Left ventricle myocardium inferior (tissue), 1 donor: ENCODE measurements at places on chromosomes 2 and 18. TPM values are rescaled to one million over a fixed set of nuclear protein-coding genes. Genes with fewer than 3 reads are reported as not detected.

- H3K27ac ChIP-seq: peak overlapping the region; percentile 51
- no peaks in the 10 kb centered on the region for H3K27me3 ChIP-seq
- no peak for DNase-seq
- H3K4me3 ChIP-seq: no peak overlapping the region
- H3K36me3 ChIP-seq: no peaks in the 10 kb centered on the region
- H3K4me1 ChIP-seq: peaks cover 28% of the 10 kb centered on the region
Observed at GRCh38 chr2:45469314-45470099, 141.6 kb downstream of the SRBD1 start.

DNA sequence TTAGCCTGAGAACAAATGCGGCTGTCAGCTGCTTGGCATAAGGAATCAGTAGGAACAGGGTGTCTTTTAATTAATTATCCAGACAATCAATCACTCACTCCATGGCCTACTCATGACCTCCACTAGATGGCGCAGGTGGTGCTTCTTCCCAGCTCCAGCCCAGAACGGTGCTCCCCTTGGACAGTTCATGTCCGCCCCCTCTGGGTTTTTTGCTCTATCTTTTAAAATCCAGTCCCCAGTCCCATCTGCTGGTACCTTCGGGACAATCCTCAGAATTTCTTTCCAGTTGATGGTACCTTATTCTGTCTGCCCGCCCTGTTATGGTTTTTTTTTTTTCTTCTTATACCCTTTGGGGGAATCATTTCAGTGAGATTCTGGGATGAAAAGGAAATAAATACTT lies 99.8 kb downstream of the CACNB4 start:
- DNase-seq: peak; percentile 28
- no peak overlapping the region for H3K4me3 ChIP-seq
- no peaks in the 10 kb centered on the region for H3K4me1 ChIP-seq
- H3K36me3 ChIP-seq: no peaks in the 10 kb centered on the region

- H3K4me3 ChIP-seq: no peak overlapping the region
- no peaks in the 10 kb centered on the region for H3K27me3 ChIP-seq
- H3K27ac ChIP-seq: peak overlapping the region; percentile 7
- H3K4me1 ChIP-seq: peaks cover 66% of the 10 kb centered on the region
- H3K36me3 ChIP-seq: no peaks in the 10 kb centered on the region
Observed at GRCh38 chr18:35616664-35617423, 35.3 kb downstream of the GALNT1 start.

DNA sequence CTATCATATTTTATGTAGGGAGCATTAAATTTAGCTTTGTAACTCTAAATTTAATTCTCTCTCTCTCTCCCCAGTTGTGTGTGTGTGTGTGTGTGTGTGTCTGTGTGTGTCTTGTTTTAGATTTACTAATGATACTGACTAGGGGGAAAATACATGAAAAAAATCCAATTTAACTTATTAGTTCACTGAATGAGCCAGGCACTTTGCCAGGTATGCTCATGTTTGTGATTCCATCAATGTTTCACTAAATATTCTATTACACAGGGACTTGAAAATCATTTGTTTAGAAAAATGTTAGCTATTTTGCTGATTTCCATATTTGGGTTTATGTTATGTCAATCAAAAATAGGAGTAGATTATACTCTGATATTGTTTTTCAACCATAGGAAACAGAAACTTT lies 203.7 kb upstream of the ZNF804A start:
- H3K4me1 ChIP-seq: no peaks in the 10 kb centered on the region
- no peak for DNase-seq
- no peaks in the 10 kb centered on the region for H3K36me3 ChIP-seq
- H3K27me3 ChIP-seq: no peaks in the 10 kb centered on the region
- no peak overlapping the region for H3K4me3 ChIP-seq

DNA sequence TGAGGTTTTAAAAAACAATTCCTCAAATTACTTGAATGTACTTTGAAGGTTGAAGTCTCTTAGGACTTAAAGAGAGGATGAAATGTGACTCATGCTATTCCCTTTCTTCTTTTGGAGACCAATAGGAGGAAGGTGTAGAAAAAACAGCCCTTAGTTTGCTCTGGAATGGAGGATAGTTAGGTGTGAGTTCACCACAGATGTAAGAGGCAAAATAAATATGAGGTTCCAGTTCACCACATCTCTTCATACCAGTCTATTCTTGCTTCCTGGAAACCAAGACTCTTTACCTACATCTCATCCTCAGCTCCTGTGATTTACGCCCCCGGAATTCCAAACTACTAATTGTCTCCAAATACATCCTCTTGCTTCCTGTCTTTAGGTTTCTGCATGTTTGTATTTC lies 77.5 kb upstream of the TTC21B start:
- H3K27me3 ChIP-seq: no peaks in the 10 kb centered on the region
- H3K4me3 ChIP-seq: no peak overlapping the region
- H3K27ac ChIP-seq: no peak overlapping the region
- no peaks in the 10 kb centered on the region for H3K36me3 ChIP-seq
- no peaks in the 10 kb centered on the region for H3K4me1 ChIP-seq

- H3K4me1 ChIP-seq: peaks cover 31% of the 10 kb centered on the region
- H3K4me3 ChIP-seq: no peak overlapping the region
- H3K27ac ChIP-seq: no peak overlapping the region
- H3K27me3 ChIP-seq: no peaks in the 10 kb centered on the region
- DNase-seq: no peak
Observed at GRCh38 chr2:216527600-216527999, 29.0 kb downstream of the RPL37A start.

- H3K4me1 ChIP-seq: peaks cover 6% of the 10 kb centered on the region
- no peak overlapping the region for H3K4me3 ChIP-seq
- peaks cover 4% of the 10 kb centered on the region for H3K27me3 ChIP-seq
Observed at GRCh38 chr18:49022311-49023161, 71.8 kb upstream of the SMAD7 start.

DNA sequence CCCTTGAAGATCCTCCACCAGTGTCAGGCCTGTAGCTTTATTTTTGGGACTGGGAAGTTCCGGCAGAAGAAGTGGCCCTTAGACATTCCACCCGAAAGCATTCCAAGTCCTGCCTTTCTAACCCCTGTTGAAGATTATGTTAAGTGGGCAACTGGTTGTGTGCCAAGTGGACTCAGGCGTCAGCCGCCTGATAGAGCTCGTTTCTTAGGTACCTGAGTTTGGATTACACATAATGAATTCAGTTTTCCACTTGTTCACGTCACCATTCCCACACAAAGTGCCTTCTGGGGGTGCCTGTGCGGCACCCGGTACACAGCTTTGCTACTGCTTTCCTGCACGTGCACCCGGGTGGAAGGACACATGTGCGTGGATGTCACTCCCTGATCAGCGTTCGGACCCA lies 156.5 kb downstream of the PTGR3 start:
- no peaks in the 10 kb centered on the region for H3K27me3 ChIP-seq
- no peak overlapping the region for H3K4me3 ChIP-seq
- H3K36me3 ChIP-seq: no peaks in the 10 kb centered on the region
- DNase-seq: no peak
- H3K27ac ChIP-seq: peak overlapping the region; percentile 82
- peaks cover 65% of the 10 kb centered on the region for H3K4me1 ChIP-seq

- H3K4me1 ChIP-seq: no peaks in the 10 kb centered on the region
- H3K27ac ChIP-seq: no peak overlapping the region
- H3K4me3 ChIP-seq: no peak overlapping the region
- peaks cover 55% of the 10 kb centered on the region for H3K27me3 ChIP-seq
Observed at GRCh38 chr2:3094999-3095958, 282.3 kb downstream of the EIPR1 start.

- H3K27ac ChIP-seq: no peak overlapping the region
- no peak overlapping the region for H3K4me3 ChIP-seq
- H3K27me3 ChIP-seq: no peaks in the 10 kb centered on the region
- no peaks in the 10 kb centered on the region for H3K36me3 ChIP-seq
- H3K4me1 ChIP-seq: peaks cover 4% of the 10 kb centered on the region
Observed at GRCh38 chr18:25931126-25931525, 159.3 kb downstream of the SS18 start.

DNA sequence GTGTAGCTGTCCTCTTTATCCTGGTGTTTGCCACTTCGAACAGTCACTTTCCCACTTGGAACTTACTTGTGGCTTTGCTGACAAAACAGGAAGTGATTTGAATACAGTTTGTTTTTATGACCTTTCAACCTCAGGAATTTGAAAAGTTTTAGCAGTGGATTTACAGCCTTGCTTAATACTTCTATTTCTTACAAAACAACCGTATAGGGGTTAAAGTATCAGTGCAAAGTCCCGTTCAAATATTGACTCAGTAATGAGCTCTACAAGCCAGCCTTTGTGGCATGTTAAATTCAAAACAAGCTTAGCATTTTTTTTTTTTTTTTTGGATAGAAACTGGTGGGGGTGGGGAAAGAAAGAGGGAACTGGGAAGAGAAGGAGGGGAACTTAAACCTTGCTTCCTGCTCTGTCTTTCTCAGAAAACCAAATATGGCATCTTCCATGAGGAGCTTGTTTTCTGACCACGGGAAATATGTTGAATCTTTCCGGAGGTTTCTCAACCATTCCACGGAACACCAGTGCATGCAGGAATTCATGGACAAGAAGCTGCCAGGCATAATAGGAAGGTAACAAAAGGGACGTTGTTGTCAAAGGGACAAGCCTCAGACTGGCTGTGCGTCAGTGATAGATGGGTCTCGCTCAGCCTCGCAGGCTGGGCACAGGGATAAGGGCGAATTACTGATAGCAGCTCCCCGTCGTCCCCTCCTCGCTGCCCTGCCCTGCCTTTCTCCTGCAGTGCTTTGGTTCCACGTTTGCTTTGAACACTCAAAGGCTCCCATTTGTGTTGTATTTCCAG lies at the start of gene HNMT:
TSS of gene HNMT (plus strand) at position 408 of the 793 bp plus-strand sequence. CDS start at position 427, 19 bp downstream.
- peaks cover 30% of the 10 kb centered on the region for H3K4me1 ChIP-seq
- DNase-seq: no peak
- H3K4me3 ChIP-seq: peak within 1 kb of the TSS; percentile 66
- no peaks in the 10 kb centered on the region for H3K36me3 ChIP-seq
- peak within 1 kb of the TSS; percentile 86 for H3K27ac ChIP-seq

DNA sequence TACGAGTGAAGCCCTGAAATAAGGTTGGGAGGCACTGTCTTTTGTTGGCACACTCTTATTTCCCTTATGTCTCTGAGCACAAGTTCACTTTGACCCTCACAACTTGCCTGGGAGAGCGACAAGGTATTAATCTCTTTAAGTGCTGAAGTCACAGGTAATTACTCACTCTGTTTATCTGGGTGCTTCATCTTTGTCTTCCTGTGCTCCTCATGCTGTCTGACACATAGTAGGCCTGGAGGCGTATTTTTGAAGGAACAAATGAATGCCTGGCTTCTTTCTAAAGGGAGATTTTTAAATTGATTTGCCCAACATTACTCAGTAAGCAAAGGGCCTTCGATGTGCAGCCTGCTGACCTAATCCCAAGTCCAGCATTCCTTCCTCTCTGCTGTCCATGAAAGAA lies 507.1 kb upstream of the TNP1 start:
- DNase-seq: no peak
- peaks cover 13% of the 10 kb centered on the region for H3K4me1 ChIP-seq
- no peaks in the 10 kb centered on the region for H3K27me3 ChIP-seq
- no peak overlapping the region for H3K4me3 ChIP-seq
- no peaks in the 10 kb centered on the region for H3K36me3 ChIP-seq
- no peak overlapping the region for H3K27ac ChIP-seq

DNA sequence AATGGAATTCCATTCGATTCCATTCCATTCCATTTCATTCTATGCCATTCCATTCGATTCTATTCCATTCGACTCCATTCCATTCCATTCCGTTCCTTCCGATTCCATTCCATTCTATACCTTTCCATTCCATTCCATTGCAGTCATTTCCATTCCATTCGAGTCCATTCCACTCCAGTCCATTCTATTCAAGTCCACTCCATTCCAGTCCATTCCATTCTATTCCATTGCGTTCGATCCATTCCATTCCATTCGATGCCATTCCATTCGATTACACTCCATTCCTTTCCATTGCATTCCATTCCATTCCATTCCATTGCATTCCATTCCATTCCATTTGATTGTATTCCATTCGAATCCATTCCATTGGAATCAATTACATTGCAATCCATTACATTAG lies 1119.8 kb downstream of the RPIA start:
- no peak overlapping the region for H3K27ac ChIP-seq
- H3K4me3 ChIP-seq: no peak overlapping the region
- H3K36me3 ChIP-seq: no peaks in the 10 kb centered on the region
- DNase-seq: no peak
- H3K4me1 ChIP-seq: no peaks in the 10 kb centered on the region

DNA sequence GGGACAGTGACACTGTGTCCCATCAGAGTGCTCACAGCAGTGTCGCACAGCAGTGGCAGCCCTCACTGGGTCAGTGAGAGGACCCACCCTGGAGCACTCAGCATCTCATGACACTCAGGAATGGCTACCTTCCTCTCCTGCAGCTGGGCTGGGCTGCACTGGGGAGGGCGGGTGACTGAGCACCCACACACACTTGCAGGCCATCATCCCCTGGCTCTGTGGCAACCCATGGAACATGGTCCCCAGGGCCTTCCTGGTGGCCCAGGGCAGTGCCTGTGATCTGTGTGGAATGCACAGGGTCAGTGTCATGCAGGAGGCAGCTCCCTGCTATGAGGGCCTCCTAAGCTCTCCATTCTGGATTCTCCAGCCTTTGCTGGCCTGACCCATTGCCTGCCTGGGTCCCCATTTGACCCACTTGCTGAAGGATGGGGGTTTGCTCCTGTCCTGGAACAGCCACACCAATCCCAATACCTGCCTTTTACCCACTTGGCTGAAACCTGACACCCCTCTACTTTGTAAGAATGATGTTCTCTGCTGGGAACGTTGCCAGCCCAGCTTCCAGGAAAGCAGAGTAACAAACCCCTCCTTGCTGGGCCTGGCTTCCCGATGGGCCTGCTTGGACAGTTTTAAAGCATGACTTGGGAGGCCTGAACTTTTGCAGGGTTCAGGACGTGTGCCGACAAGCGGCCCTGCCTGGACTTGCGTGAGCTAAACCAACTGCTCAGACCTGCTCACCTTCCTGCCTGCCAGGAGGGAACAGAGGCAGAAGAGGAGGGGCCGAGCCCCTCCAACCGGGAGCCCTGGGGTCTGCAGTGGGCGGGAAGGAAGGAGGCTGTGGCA lies 13.7 kb downstream of the HS6ST1 start:
- peak overlapping the region; percentile 6 for H3K4me3 ChIP-seq
- DNase-seq: peak; percentile 76
- H3K27ac ChIP-seq: peak overlapping the region; percentile 83
- H3K4me1 ChIP-seq: peaks cover 75% of the 10 kb centered on the region
- H3K27me3 ChIP-seq: no peaks in the 10 kb centered on the region

Gene MAL
- total RNA-seq: 4.4 TPM

Gene MOCOS
- total RNA-seq: 0.33 TPM

Gene TMEM247
- not detected for total RNA-seq

Gene GYPC
- 98.8 TPM for total RNA-seq

Gene CHRND
- total RNA-seq: not detected

Gene CD8B2
- not detected for total RNA-seq

Gene SERPINB12
- not detected for total RNA-seq

Gene CRYGC
- not detected for total RNA-seq

Gene PROM2
- 1.4 TPM for total RNA-seq
